ENCODE measurements at places on chromosomes 16 and 17.

DNA sequence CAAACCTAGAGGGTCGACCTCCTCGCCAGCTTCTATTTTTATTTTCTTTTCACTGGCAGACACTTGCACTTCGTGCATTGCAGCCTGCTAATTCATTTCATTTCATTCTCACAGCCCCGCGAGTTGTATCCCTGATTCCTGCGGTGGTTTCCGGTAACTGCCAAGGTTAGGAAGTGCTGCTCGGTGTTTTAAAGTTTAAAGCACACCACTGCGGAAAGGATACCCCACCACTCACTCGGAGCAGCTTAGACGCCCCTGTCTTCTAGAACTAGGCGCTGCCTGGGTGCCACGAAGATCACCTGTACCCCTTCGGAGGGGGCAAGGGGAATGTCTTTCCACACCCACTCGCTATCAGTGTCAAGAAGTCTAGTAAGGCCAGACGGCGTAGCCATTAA lies 509 bp downstream of the CNEP1R1 start:
- no peak for DNase-seq

DNA sequence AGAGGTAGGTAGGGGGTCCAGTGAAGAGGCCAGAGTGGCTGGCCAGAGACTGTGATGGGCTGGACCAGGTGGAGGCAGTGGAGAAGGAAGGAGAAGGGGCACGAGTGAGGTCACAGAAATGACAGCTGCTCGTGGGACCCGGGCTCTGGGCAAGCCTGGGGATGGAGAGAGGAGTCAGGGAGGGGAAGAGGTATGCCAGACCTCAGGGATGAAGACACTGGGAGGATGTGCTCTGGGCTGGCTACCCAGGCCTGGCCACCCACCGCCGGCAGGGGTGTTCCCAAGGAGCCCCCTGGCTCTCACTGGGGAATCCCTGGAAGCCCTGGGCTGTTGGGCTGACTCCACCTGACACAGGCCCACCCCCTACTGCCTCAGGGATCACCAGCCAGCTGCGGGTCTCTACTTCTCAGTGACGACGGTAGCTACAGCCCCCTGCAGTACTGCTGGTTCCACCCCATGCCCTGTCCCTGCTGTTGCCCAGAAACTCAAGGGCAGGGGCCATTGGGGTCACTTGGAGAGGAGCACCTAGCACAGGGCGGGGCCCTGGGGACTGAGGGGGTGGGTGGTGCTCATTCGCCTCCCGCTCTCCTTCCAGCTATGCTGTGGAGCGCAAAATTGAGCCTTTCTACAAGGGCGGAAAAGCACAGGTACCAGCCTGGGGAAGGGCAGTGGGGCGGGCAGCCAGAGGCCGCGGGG lies 1.8 kb downstream of the TBL3 start:
- no peak for DNase-seq

DNA sequence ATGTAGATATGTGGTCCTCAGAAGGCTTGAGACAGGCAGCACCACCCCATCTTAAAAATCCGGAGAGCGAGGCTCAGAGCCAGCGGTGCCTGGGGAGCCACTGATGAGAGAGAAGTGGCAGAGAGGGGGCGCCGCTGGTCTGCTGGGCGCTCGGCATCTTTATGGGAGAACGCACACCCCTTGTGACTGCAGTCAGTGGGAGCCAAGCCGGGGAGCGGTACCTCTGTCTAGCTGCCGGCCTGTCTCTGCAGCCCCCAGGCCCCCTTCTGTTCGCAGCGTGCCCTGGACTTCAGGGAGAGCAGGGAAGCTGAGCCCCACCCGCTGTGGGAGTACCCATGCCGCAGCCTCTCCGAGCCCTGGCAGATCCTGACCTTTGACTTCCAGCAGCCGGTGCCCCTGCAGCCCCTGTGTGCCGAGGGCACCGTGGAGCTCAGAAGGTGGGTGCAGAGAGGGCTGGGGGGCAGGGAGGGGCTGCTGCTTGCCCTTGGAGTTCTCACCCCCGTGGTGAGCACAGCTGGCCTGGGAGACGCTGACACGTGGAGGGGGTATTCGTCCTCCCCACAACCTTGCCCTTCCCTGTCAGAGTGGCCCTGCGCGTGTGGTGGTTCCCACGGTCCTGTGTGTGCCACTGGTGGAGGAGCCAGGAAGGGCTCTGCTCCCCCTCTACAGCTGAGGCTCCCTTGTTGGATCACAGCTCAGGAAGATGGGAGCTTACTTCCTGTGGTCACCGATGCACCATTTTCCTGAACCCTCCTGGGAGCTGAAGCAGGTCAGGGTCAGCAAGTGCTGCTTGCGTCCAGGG lies 44.8 kb downstream of the PRMT7 start:
- DNase-seq = no peak

DNA sequence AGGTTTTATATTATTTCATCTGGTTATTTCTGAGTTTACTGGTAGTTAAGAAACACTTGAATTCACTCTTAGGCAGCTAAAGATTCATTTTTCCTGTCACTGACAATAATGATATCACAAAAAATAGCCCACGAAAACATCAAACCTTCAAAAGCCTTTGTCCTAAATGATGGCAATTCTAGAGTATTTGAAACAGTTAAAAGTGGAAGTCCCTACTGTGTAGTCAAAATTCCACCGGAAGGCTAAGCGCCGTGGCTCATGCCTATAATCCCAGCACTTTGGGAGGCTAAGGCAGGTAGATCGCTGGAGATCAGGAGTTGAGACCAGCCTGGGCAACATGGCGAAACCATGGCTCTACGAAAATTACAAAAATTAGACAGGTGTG lies 103.5 kb downstream of the HIC1 start:
- DNase-seq = no peak

- DNase-seq = no peak
Measured at GRCh38 chr17:7238420-7239090, 702 bp downstream of the PHF23 start.

GRCh38 chr16:10618710-10619209 lies 38.4 kb upstream of the EMP2 start:
- no peak for DNase-seq

- DNase-seq = no peak
Measured at GRCh38 chr17:48460052-48460451, 30.0 kb upstream of the SKAP1 start.

GRCh38 chr17:48767263-48767774 lies 38.8 kb upstream of the HOXB13 start:
- no peak for DNase-seq

- DNase-seq = no peak
Measured at GRCh38 chr17:45345554-45346215, 28.9 kb upstream of the MAP3K14 start.

- DNase-seq = no peak
Measured at GRCh38 chr16:88900662-88901052, 34.2 kb upstream of the PABPN1L start.

GRCh38 chr17:2239882-2240430 lies 63.6 kb downstream of the SMG6 start:
- no peak for DNase-seq

DNA sequence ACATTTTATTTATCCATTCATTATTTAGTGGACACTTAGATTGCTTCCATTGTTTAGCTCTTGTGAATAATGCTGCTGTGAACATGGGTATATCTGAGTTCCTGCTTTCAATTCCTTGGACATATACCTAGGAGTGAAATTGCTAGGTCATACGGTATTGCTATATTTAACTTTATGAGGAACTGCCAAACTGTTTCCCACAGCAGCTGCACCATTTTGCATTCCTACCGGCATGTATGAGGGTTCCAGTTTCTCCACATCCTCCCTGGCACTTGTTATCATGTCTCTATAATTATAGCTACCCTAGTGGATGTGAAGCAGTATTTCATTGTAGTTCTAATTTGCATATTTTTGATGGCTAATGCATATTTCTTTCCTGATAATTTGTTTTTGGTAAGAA lies 23.7 kb upstream of the DRG2 start:
- DNase-seq = no peak

GRCh38 chr17:29007860-29008455 lies 2.1 kb upstream of the SEZ6 start:
- DNase-seq = no peak

DNA sequence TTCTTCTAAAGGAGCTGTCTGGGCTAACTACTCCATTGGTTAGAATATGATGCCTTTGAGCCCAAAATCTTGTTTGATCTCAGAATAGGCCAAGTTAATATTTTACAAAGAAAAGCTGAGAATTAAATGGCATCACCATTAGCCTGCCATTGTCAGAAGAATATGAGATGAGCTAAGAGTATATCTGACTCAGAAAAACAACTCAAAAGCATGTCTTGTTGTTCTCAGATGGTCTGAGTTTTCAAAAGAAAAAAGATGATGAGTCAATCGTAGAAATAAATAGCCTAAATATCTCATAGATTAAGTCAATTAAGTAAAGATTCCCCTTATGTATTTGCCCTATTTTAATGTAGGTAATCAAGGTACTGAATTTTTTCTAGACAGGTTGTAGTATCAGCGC lies 197.1 kb upstream of the TBX2 start:
- DNase-seq = no peak

GRCh38 chr17:69921046-69921445 lies 154.0 kb upstream of the KCNJ16 start:
- no peak for DNase-seq

- no peak for DNase-seq
Measured at GRCh38 chr16:27803775-27804549, 254.0 kb downstream of the KATNIP start.

DNA sequence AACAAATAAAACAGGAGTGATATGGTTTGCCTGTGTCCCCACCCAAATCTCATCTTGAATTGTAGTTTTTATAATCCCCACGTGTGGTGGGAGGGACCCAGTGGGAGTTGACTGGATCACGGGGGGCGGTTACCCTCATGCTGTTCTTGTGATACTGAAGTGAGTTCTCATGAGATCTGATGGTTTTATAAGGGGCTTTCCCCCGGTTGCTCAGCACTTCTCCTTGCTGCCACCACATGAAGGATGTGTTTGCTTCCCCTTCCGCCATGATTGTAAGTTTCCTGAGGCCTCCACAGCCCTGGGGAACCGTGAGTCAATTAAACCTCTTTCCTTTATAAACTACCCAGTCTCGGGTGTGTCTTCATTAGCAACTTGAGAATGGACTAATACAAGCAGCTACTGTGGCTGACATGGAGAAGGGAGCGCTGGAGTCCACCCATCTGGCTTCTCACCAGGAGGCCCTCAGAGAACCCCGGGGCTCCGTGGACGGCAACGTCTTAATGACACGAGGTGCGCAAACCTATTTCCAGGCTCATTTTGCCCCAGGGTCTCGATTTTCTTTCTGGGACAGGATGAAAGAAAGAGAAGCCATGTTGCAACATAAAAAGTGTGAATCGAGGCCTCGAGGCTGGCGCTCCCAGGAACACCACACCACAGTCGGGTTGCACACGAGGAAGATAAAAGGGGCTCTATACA lies 129.5 kb downstream of the DYNLRB2 start:
- no peak for DNase-seq

GRCh38 chr17:63476854-63477479 lies at the start of gene ACE:
TSS of gene ACE (plus strand) at chr17:63477061. CDS start at chr17:63477095, 34 bp downstream.
- DNase-seq = no peak

GRCh38 chr16:50354629-50355456 lies 13.9 kb downstream of the BRD7 start:
- no peak for DNase-seq

DNA sequence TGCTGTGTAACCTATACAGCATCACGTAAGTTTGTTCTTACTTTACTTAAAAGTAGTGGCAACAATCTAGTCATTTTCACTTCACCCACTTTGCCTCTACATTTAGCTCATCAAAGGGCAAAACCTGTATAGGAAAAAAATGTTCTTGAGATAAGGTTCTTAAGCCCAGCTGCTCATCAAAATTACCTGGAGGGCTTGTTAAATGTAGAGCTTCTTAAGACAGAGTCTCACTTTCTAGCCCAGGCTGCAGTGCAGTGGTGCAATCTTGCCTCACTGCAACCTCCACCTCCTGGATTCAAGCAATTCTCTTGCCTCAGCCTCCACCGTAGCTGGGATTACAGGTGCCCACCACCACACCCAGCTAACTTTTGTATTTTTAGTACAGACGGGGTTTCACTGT lies 38.2 kb upstream of the TMEM97 start:
- no peak for DNase-seq

GRCh38 chr17:21464611-21465021 lies 88.5 kb downstream of the KCNJ12 start:
- DNase-seq = no peak

DNA sequence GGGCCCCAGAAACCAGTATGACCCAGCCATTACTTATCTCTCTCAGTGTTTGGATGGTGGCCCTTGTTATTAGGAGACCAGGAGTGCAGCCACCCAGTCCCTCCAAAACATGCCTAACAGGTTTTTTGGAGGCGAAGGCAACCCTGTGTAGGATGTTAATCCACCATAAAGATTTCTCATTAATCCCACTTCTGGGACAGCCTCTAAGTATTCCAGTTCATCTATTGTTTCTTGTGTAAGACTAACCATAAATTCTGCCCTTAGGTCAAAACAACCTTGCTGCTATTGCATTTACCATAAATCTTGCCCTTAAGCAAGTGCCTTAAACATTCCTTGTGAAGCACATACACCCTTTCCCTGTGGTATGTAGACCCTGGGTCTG lies 21.5 kb upstream of the OR1F1 start:
- no peak for DNase-seq

- DNase-seq = no peak
Measured at GRCh38 chr16:72302332-72302731, 130.4 kb upstream of the PMFBP1 start.

- no peak for DNase-seq
Measured at GRCh38 chr16:2043667-2044451, 3.8 kb downstream of the NTHL1 start.

- no peak for DNase-seq
Measured at GRCh38 chr16:11903906-11904305, 11.8 kb downstream of the GSPT1 start.

DNA sequence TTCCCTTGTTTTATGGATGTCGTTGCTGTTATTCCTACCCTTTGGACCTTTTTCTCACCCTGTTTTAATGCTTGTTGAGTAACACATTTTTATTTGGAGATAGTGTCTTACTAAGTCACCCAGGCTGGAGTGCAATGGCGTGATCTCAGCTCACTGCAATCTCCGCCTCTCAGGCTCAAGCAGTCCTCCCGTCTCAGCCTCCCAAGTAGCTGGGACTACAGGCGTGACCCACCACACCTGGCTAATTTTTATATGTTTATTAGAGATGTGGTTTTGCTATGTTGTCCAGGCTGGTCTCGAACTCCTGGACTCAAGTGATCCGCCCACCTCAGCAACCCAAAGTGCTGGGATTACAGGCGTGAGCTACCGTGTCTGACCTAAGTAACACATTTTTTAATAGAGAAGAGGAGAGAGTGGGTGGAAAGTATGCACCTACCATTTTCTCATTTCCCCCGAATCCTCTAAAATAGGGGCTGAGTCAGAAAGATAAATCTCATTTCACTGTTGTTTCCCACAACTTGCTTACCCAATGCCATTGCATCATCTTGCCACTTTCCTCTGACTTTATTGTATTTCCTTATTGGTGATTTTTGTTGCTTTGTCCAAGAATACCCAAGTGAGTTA lies 7.0 kb downstream of the DHX40 start:
- no peak for DNase-seq

GRCh38 chr17:58328195-58329034 lies at the start of gene TSPOAP1:
TSS of gene TSPOAP1 (minus strand) at chr17:58328795. CDS start at chr17:58327920, 875 bp downstream.
- no peak for DNase-seq

DNA sequence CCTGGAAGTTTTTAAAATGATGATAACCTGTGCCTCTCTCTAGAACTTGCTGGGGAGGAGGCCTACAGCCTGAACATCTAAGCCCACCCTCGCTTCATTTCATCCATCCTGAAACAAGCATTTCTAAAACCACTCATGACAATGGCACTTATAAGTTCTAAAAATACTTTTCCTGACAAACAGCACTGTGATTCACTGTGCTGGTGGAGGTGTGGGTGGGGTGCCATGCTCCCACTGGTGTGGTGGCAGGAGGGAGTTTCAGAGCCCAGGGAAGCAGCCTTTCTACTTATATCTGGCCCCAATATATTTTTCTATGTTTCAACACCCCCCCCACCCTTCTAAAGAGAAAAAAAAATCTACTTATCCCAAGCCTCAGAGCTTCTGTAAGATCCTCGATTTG lies 52.6 kb downstream of the RAB11FIP4 start:
- no peak for DNase-seq
